ENCODE measurements at places on chromosomes 6 and 20.

DNA sequence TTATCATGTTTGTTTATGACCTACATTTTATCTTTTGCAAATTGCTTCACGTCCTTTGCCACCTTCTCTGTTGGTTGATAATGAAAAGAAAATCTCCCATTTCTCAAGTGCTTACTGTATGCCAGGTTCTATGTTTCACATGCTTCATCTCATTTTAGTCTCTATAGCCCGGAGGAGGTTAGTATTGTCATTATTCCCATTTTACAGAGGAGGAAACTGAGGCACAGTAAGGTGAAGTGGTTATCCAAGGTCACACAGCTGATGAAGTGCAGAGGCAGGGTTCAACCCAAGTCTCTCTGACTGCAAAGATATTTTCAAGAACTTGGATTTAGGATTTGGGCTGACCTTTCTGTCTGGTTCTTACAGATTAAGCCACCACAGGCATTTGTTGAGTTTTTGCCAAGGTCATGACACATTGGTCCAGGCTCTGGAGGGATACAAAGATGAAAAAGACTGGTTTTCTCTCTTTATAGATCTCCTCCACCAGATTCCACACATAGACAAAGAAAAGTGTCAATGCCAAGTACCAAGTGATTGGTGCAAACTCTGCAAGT lies 20.6 kb downstream of the CNBD2 start:
- peak; percentile 36 for DNase-seq

- DNase-seq: peak; percentile 78
Measured at GRCh38 chr6:148577687-148578488, 168.9 kb upstream of the UST start.

- DNase-seq: no peak
Measured at GRCh38 chr6:155091756-155092155, 96.6 kb downstream of the TIAM2 start.

DNA sequence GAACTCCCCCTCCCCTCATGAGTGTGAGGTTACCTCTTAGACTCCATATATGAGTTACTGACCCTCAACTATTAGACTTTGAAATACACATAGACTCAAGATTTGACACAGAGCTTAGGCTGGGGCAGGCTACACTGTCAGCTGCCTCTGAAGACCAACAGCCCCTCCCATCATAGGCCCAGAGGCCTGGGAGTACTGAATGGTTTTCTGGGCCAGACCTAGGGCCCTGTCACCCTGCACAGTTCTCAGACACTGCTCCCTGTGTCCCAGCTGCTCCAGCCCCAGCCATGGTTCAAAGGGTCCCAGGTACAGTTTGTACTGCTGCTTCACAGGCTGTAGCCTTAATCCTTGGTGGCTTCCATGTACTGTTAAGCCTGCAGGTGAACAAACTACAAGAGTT lies 132.1 kb upstream of the MOCS1 start:
- no peak for DNase-seq

- no peak for DNase-seq
Measured at GRCh38 chr6:150919938-150920337, 54.4 kb downstream of the MTHFD1L start.

DNA sequence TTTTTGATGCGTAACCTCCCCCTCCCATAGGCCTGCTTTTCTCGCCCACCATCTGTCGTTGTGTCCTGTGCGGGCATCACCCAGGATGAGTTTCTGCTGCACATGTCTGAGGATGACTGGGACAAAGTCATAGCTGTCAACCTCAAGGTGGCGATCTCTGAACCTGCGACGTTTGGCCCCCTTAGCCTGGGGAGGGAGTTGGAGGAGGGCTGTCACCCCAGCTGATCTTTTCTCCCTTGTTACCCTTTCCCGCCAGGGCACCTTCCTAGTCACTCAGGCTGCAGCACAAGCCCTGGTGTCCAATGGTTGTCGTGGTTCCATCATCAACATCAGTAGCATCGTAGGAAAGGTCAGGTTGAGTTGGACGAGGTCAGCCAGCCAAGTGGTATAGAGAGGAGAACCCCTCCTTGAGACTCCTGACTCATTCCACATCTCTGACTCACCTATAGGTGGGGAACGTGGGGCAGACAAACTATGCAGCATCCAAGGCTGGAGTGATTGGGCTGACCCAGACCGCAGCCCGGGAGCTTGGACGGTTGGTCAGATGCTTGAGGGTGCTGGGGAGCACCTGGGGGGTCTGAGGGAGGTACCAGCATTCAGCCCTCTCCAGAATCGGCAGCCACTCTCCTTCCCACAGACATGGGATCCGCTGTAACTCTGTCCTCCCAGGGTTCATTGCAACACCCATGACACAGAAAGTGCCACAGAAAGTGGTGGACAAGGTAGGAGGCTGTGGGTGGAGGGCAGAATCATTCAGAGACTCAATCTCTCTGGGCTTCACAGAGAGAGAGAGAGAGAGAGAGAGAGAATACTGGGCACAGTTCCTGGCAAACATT lies 954 bp downstream of the HSD17B8 start:
- DNase-seq: peak; percentile 76

DNA sequence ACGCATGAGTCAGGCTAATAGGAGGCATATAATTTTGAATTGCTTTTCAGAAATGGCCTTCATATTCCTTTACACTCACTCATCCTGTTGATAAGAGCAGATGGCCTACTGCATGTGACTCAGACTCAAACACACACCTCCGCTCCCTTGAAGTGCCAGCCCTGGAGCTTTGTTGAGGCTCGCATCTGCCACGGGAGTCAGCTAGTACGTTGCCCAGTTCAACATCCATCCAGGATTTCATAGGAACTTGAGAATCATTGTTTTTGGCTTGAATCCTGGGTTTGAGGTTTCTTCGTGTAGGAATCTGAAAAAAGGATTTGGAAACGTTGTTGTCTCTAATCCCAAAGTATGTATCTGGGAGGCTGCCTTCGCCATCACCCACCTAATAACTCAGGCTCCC lies 87.4 kb upstream of the JAG1 start:
- peak; percentile 52 for DNase-seq

GRCh38 chr20:13202565-13202964 lies 18.5 kb upstream of the ISM1 start:
- DNase-seq: no peak

GRCh38 chr6:107632381-107633136 lies 142.6 kb downstream of the SOBP start:
- DNase-seq: no peak

DNA sequence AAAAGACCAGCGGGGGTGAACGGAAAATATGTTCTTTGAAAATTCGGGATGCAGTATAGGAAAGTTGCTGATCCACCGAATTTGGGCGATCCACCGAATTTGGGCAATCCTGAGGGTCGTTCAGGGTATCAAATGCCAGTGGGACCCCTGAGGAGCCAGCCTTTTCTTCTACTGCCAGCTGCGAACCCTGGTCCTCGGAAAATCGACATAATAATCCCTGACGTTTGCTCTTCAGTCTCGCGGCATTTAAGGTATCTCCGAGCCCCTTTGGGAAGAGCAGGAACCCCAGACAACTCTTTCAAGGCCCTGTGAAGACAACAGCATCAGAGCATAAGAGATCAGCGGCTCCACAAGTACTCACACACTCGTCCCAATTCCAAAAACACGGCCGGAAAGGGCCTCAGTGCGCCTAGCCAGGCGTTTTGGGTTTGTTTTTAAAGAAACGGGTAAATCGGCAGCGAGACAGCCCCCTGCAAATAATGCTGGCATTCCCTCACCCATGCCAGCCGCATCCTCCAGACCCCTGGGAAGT lies 1.0 kb downstream of the SIM1 start:
- peak; percentile 58 for DNase-seq

DNA sequence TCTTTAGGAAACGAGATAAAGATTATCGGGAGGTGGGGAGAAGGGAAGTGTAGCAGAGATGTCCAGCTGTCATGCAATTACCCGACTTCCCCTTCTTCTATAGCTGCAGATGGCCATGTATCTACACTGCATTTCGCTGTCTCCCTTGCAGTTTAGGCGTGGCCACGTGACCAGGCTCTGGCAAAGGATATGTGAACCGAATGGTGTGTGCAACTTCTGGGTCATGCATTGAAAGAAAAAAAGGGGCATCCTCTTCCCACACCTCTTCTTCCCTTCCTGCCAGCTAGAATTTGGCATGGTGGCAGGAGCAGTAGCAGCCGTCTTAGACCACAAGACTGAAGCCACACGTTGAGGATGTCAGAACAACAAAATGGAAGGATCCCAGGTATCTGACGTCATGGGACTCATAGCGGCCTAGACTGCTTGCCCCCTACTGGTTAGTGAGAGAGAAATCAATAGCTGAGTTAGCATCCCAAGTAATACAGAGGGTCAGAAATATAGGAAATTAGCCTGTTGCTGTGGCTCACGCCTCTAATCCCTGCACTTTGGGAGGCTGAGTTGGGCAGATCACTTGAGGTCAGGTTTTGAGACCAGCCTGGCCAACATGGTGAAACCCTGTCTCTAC lies 32.8 kb downstream of the TCF15 start:
- DNase-seq: no peak

- no peak for DNase-seq
Measured at GRCh38 chr6:128736780-128737179, 146.2 kb upstream of the LAMA2 start.

- no peak for DNase-seq
Measured at GRCh38 chr6:49558238-49558637, 7.8 kb downstream of the C6orf141 start.

DNA sequence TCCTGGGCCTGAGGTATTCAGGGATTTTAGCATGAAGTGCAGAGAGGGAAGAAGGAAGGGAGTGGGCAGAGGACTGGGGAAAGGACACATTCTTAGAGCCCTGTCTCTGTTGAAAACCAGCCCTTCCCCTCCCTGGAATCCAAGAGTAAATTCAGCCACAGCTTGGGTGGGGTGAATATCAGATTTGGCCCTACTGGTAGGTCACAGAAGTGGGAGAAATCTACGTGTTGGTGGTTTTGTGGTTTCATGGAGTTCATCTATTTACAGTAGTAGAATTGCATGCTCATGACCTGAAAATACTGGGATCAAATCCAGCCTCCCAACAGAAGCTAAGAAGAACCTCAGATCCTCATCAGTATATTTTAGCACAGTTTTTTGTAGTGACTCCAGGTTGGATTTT lies 404.4 kb downstream of the BMP2 start:
- DNase-seq: no peak

DNA sequence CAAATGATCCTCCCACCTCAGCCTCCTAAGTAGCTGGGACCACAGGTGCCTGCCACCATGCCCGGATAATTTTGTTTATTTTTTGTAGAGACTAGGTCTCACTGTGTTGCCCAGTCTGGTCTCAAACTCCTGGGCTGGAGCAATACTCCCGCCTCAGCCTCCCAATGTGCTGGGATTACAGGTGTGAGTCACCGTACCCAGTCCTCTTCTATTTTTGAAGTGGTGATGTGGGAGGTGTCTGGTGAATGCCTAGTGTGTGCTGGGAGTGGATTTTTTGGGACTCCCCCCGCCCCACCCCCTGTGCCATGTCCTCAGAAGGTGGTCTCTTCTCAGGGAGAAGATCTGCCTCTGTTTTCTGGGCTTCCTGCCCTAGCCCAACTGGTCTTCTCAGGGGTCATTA lies 47.9 kb upstream of the CLDN20 start:
- DNase-seq: no peak

GRCh38 chr20:63896264-63897105 lies 1.6 kb downstream of the DNAJC5 start:
- DNase-seq: peak; percentile 34

- DNase-seq: no peak
Measured at GRCh38 chr20:16684416-16684815, 45.4 kb upstream of the SNRPB2 start.

DNA sequence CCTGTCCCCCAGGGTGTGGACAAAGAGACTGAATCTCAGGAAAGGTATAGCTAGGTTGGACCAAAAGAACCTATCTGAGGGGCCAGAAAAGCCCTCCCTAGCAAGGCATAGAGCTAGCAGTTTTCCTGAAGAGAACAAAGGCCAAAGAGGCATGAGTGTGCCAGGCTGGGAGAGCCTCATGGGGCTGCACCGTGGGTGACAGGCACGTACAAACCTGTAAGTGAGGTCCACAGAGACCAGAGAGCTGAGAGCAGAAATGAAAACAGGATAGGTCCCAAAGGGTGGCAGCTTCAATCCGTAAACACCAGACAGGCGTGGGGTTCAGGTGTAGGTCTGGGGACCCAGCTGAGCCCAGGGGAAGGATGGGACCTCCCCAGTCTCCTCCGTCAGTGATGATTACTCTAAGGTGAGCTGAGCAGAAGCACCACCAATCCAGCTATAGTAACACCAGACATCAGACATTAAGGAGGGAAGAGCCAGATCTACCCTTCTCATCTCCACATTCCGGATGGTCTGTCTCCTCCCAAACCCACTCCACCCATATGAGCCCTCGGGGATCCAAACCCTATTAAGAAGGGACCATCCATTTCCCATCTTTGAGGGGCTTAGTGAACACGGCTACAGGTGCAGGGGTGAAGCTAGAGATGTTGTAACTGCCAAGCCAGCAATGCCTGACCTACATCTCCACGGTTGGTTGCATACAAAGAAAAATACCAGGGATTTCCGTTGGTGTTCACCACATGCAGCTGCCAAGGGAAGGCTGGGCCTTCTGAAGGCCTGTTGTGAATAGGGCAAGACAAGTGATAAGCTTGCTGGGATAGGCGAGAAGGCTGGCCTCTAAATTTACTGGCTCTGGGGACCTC lies 38.3 kb downstream of the BCL2L1 start:
- no peak for DNase-seq

- DNase-seq: peak; percentile 74
Measured at GRCh38 chr6:131125431-131125830, 9.8 kb upstream of the AKAP7 start.

GRCh38 chr20:20497242-20497978 lies 129.5 kb downstream of the INSM1 start:
- no peak for DNase-seq

DNA sequence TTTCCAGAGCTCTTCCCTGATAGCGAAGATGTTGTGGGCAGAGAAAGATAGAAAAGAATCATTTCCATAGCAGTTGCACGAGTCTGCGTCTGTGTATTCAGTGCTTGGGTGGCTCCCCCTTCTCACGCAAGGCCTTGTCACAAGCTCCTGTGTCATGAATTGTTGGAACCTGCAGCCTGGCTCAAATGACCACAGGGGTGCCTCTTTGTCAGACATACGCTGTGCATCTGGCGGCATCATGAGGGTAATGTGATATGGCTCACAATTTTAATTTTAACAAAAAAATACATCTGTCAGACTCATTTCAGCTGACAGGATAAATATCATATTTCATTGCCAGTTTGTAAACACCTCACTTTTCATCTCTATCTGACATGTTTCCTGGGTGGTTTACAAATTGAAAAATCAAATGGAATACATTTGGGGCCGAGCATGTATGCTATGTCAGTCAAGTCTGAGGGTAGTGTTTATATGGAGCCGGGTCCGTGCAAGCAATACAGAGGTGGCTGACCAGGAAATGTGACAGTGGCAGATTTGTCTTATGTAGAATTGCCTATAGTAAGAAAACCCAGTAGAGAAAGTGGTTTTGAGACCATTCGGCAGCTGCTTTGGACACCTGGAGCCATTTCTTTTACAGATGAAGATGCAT lies 90.9 kb downstream of the CAP2 start:
- DNase-seq: no peak

- DNase-seq: peak; percentile 84
Measured at GRCh38 chr20:50913690-50914375, 17.4 kb downstream of the ADNP start.

DNA sequence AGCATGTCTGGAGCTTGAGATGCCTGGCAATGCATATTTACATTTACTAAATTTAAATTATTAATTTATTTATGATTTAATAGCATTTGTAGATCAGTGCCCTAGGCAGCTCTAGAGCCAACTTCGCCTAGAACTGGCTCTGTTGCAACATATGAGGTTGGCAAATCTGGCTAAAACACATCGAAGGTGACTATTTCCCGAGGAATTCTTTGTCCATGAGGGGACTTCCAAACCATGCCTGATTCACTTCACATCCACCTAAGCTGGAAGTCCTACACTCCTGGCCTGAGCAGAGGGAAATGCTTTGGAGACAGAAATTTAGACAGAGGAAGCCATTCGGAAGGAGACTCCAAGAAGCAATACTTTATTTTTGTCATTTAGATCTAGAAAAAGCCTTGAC lies 211.0 kb upstream of the ARG1 start:
- peak; percentile 21 for DNase-seq

Measured in EL (cell line).